Activated CD4-positive, alpha-beta memory T cell treated with anti-CD3 and anti-CD28 coated beads, Interleukin-2, amount 10 ng/mL, durations not matched to agents 7 days and 5 days (primary cell): ENCODE measurements at places on chromosomes 2 and 18.

- no peak for DNase-seq
Measured at GRCh38 chr18:73577365-73577764, 570.3 kb downstream of the FBXO15 start.

DNA sequence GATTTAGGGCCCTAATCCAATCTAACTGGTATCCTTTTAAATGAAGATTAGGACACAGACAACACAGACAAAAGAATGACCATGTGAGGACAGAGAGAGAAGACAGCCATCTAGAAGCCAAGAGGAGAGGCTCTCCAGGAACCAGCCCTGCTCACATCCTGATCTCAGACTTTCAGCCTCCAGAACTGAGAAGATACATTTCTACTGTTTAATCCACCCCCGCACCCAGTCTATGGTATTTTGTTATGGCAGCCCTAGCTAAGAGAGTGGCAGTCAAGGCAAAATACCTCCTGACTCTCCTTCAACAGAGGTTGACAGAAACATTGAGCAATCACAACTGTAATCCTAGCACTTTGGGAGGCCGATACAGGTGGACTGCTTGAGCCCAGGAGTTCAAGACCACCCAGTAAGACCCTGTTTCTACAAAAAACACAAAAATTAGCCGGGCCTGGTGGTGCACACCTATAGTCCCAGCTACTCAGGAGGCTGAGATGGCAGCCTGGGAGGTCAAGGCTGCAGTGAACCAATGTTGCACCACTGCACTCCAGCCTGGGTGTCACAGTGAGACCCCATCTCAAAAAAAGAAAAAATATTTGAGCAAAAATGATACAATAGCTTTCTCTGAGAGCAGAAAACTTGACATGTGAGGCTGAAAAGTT, 34.7 kb downstream of the WDR33 start:
- no peak for DNase-seq

- DNase-seq, result peak; percentile 99
Measured at GRCh38 chr2:63840785-63841253, 877 bp upstream of the UGP2 start.

DNA sequence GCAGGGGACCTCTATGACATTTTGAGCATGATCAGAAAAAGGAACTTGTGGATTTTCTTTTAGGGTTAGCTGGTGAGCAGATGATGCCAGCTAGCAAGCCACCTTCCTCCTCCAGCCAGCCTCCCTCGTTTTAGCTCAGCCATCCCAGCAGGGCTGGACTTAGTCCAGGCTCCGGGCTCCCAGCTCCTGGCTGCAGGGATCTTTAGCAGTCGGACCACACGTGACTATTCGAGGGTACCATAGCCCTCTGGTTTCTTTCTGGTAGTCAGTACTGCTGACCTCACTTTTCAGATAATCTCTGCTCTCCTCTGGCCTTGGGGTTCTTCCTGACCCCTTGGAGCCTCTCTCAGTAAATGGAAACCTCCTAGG, 31.8 kb downstream of the NCK2 start:
- no peak for DNase-seq

DNA sequence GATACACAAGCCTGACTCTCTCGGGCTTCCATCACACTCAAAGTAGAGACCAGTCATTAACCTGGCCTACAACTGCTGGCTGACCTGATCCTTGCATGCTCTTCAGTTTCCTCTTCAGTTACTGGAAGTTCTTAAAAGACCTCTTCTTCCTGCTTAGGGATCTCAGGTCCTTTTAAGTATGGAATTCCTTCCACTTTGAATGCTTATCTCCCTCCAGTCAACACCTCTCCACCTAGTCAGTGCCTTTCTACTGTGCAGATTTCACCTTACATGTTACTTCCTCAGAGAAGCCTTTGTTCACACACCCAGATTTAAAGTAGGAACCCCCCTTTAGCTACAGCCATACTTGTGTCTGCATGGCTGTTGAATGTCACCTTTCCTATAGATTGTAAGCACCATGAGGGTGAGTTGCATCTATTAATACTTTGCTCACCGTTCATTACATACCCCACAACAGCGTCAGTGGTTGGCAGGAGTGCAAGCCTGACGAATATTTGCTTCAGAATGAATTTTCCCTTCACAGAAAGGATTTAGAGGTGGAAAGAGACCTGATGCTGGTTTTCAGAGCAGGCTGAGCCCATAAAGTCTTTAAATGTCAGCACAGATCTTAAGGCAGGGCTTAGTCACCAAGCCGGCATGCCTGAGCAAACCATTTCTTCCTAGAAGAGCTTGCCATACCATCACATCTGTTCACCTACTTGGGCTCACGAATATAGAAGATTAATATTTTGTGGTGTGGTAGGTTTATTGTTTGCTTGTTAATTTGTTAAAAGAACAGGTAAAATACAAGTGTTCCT, 90.1 kb downstream of the ACVR1 start:
- no peak for DNase-seq

DNA sequence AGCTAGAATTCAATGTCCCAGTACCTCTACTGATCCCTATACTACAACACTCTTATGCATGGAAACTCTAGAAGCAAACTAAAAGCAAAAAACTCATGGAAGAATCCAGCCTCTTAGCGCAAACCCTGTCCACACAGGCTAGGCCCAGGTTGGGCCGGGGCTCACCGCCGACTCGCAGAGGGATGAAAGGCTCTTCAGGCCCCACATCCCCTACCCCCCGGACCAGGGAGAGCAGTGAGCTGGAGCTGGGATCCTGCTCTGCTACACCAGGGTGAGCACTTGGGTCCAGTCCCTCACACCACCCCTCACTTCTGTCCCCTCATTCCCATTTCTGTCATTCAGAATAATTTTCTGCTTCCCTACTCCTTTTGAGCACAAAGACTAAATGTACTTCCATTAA, 2.0 kb downstream of the OST4 start:
- DNase-seq, result no peak

GRCh38 chr2:49129034-49129433, 25.3 kb downstream of the FSHR start:
- no peak for DNase-seq

DNA sequence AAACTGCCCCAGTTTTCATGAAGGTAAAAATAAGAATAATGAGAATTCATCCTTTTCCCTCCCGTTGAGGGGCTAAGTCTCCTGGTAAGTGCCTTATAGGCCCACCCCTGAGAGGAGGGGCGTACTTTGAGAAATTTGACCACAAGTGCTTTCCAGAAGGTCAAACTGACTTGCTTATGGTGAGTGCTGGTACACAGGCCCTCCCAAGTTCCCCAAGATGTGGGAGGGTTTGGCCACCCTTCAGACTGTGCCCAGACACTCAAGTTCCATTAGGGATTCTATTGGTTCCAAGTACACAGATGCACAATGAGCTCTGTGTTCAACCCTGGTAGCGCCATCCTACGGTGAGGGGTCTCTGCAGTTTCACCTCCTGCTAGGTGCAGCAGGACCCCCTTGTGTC, 205.1 kb downstream of the CTIF start:
- no peak for DNase-seq

DNA sequence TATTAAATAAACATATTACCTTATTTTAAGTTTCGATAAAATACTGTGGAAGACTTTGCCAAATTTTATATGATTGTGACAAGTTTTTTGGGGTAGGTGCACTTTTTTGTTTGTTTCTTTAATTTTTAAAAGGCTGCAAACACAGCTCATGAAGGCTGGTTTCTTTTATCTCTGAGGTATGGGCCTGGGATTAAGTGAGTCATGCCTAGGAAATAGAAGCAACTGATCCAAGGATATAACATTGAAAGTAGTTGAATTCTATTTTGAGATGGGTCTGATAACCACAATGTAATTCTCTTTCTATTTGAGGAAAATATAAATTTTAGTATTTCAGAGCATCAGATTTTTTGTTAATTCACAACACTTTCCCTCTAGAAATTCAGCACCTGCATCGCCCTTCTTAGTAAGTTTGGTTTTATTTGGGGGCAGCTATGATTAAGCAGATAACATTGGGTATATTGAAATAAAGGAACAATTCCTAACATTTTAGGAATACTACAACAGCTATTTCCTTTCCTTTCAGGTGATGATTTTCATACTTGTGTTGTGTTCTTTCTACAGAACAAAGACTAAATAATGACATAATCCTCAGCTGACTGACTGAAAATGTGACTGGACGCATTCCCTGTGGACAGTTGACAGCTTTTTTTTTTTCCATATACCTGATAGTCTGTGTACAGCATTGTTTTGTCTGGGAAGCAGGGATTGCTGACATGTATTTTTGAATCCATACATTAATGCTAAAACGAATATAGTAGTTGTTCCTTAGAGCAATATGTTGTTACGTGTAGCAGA, 16.8 kb downstream of the RBM45 start:
- no peak for DNase-seq

GRCh38 chr2:168194784-168195522, 52.4 kb downstream of the STK39 start:
- peak; percentile 58 for DNase-seq
